Renal cortex interstitium (tissue), 15 donors: ENCODE measurements at places on chromosomes 5 and 9. TPM values are rescaled to one million over a fixed set of nuclear protein-coding genes. Genes with fewer than 3 reads are reported as not detected.

CCDC171 gene
- 5.1 TPM for polyA plus RNA-seq

AK8 gene
- 4.1 TPM for polyA plus RNA-seq

ARHGEF39 gene
- polyA plus RNA-seq, result 10.0 TPM

ZNF454 gene
- polyA plus RNA-seq, result 7.0 TPM

CDH9 gene
- polyA plus RNA-seq, result 9.0 TPM

SREK1 gene
- 189 TPM for polyA plus RNA-seq

CDC25C gene
- 8.4 TPM for polyA plus RNA-seq

CSF2 gene
- polyA plus RNA-seq, result not detected

ATP10B gene
- polyA plus RNA-seq, result 0.89 TPM

UNC13B gene
- polyA plus RNA-seq, result 25.5 TPM

IFNA21 gene
- not detected for polyA plus RNA-seq

CATSPER3 gene
- polyA plus RNA-seq, result 1.3 TPM

TTC23L gene
- polyA plus RNA-seq, result 2.9 TPM

FPGS gene
- 45.5 TPM for polyA plus RNA-seq

PRUNE2 gene
- polyA plus RNA-seq, result 14.6 TPM

SPDL1 gene
- polyA plus RNA-seq, result 38.8 TPM

UBAP2 gene
- polyA plus RNA-seq, result 43.5 TPM
